ENCODE measurements at places on chromosomes 6 and 20. TPM values are rescaled to one million over a fixed set of nuclear protein-coding genes. Genes with fewer than 3 reads are reported as not detected.

C20orf141 gene
- not detected for polyA plus RNA-seq

VIP gene
- polyA plus RNA-seq: 125 TPM

OR2H1 gene
- not detected for polyA plus RNA-seq

LY6G6C gene
- not detected for polyA plus RNA-seq

BANF2 gene
- polyA plus RNA-seq: not detected

DACT2 gene
- 0.54 TPM for polyA plus RNA-seq

APOM gene
- polyA plus RNA-seq: 8.9 TPM

DNA sequence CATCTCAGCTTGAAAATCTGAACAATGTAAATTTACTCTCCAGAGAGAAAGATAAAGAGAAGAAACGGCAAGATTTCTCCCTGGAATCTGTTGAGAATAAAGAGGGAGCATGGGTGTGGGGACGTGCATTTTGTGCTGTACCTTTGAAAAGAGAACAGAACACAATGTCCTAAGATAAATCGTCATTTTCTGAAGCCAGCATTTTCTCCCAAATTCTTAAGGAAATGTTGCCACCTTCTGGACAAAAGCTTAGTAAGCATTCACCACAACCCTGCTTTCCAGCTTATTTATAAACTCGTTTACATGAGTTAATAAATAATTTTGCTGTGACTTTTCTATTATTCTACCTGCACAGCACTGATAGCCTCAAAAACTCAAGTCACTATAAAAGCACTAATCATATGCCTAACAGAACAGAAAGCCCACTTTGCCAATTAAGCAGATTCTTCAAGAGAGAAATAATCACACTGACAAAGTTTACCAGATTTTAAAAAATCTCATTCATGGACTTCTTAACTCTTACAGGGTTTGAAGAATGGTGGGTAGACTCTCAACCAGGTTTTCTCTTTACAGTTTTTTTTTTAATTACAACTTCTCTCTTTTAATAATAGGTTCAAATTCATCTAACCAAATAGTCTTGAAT lies 155.8 kb downstream of the MBOAT1 start:
- H3K27me3 ChIP-seq: no peaks in the 10 kb centered on the region
- H3K36me3 ChIP-seq: no peaks in the 10 kb centered on the region
- H3K4me1 ChIP-seq: no peaks in the 10 kb centered on the region

- H3K36me3 ChIP-seq: no peaks in the 10 kb centered on the region
- H3K27me3 ChIP-seq: no peaks in the 10 kb centered on the region
- H3K4me3 ChIP-seq: no peak overlapping the region
- peak overlapping the region; percentile 90 for H3K27ac ChIP-seq
- peaks cover 6% of the 10 kb centered on the region for H3K4me1 ChIP-seq
- no peak for DNase-seq
Measured at GRCh38 chr6:32941214-32941768, 463 bp upstream of the HLA-DMB start.

- H3K36me3 ChIP-seq: no peaks in the 10 kb centered on the region
- H3K27ac ChIP-seq: no peak overlapping the region
- DNase-seq: no peak
- no peak overlapping the region for H3K4me3 ChIP-seq
- no peaks in the 10 kb centered on the region for H3K27me3 ChIP-seq
Measured at GRCh38 chr6:40887079-40887791, 151.8 kb downstream of the UNC5CL start.

DNA sequence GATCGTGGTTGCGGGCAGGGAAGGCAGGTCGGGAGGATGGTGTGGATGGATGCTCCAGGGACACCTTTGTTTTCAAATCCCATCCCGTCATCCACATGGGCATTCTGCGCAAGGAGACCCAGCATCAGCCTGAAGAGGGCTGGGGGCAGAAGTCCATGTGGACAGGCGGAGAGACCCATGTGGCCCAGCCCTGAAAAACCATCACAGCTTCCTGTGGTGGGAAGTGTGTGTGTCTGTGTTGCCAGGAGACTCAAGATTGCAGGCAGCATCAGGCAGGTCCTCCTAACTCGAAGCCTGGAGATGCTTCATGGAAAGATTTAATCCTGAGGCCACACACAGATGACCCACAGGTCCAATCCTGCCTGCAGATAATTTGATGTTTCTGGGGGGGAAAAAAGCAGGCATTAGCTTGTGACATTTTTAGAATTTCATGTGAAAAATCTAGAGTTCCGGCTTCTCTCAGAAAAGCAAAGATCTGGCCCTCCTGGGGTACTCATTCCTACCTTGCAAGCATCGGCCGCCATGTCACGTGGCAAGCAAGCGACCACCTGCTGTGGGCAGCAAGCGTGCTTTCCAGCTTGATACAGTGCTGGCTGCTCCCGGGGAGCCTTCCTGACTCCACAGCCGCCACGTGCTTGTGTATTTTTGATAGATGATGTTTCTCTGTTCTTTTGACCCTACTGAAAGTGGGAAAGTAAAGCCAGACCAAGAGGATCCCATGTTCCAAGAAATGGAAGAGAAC lies 25.8 kb downstream of the BCAS4 start:
- H3K36me3 ChIP-seq: no peaks in the 10 kb centered on the region
- H3K27ac ChIP-seq: no peak overlapping the region
- no peaks in the 10 kb centered on the region for H3K27me3 ChIP-seq

GRCh38 chr20:43911066-43911465 lies 3.6 kb upstream of the TOX2 start:
- H3K36me3 ChIP-seq: no peaks in the 10 kb centered on the region
- no peak for DNase-seq
- no peak overlapping the region for H3K4me3 ChIP-seq
- no peak overlapping the region for H3K27ac ChIP-seq
- peaks cover 5% of the 10 kb centered on the region for H3K27me3 ChIP-seq
- no peaks in the 10 kb centered on the region for H3K4me1 ChIP-seq

DNA sequence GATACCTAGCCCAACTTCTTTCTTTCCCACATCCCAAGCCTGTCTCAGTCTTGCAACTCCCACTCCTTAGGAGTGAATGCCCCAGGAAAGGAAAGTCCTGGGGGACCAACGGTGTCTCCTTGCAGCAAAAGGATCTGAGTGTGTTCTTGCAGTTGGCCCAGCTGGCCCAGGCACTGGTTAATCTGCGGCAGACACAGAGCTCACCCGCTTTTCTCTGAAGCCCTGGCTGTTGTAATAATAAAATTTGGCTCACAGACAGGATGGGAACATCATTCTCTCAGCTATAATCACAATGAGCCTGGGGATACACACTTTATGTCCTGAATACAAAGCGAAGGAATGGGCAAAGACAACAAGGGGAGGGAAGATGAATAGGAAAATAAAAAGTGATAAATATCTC lies 287.0 kb upstream of the PRND start:
- no peaks in the 10 kb centered on the region for H3K4me1 ChIP-seq
- H3K36me3 ChIP-seq: no peaks in the 10 kb centered on the region
- H3K27me3 ChIP-seq: no peaks in the 10 kb centered on the region

DNA sequence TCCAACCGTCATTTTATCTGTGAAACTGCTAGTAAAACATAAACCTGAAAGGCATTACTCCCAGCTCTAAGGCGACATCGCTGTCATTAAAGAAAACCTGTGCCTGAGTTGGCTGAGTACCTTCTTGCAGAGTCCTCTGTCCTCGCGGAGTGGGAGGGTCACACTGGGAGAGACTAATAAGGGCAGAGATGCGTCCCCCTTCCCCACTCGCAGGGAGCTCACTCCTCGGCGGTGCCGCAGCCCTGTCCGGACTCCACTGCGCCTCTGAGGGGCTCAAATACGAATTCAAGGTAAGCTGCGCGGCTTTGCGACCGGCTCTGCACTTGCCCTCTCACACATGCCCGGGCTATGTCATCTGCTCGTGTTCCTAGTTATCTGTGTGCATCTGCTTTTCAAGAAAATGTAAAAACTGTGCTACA lies at the start of gene COL19A1:
COL19A1 (plus strand) TSS at position 206 of the 419 bp plus-strand sequence. CDS start 13,012 bp downstream, outside the sequence.
- H3K4me3 ChIP-seq: peak within 1 kb of the TSS; percentile 50
- no peaks in the 10 kb centered on the region for H3K4me1 ChIP-seq
- H3K27ac ChIP-seq: no peak within 1 kb of the TSS
- no peaks in the 10 kb centered on the region for H3K27me3 ChIP-seq
- DNase-seq: peak; percentile 64

DNA sequence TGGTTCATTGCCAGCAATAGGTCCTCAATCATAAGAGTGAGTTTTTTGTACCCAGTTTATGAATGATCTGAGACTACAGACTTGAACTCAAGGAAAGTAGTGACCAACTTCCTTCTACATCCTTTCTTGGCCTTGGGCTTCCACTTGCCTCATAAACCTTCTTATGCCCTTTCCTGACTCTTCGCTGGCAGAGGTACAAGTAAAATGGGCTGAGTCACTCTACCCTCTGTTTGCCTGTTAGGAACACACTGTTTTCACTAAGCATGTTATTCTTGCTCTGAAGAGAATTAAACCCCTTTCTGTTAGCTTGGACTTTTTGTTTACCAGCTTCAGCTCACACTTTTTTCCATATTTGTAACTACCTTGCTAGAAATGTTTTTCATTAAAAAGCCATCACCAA lies 74.4 kb downstream of the PKHD1 start:
- H3K36me3 ChIP-seq: no peaks in the 10 kb centered on the region
- H3K27me3 ChIP-seq: no peaks in the 10 kb centered on the region

GRCh38 chr20:23624324-23624691 lies 13.4 kb downstream of the CST3 start:
- H3K27ac ChIP-seq: no peak overlapping the region
- H3K4me3 ChIP-seq: no peak overlapping the region
- peak; percentile 35 for DNase-seq
- no peaks in the 10 kb centered on the region for H3K36me3 ChIP-seq
- H3K27me3 ChIP-seq: no peaks in the 10 kb centered on the region

DNA sequence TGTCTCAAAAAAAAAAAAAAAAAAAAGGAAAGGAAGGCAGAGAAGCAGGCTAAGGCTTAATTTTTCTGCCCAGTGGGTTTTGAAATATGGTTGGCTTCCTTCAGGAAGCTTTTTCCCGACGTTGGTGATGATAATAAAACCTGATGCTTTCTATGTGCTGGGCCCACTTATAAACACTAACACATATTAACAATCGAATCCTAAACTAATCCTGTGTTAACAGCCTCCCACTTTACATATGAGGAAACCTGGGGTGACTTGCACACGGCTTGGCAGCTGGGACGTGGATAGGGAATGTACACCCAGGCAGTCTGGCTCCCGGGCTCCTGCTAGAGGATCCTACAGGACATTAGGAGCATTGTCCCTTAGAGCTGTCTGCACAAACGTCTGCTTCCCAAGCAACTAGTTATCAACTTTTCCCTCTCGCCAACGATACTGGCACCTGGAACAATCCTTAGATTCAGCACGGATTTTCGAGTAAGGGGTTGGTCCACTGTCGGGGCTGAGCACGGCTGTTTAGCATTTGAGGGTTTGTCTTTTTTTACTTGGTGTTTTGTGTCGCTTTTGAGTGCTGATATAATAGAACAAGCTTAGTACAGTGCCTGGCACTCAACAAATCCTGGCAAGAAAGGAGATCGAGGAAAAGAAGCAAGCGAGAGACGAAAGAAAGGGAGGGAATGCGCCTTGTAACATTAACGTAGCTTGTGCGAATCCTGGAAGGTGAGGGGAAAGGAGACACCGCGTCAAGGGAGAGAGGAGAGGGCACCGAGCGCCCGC lies 622 bp upstream of the KIZ start:
- H3K36me3 ChIP-seq: no peaks in the 10 kb centered on the region
- DNase-seq: peak; percentile 68
- H3K4me3 ChIP-seq: peak overlapping the region; percentile 3
- H3K4me1 ChIP-seq: no peaks in the 10 kb centered on the region
- H3K27me3 ChIP-seq: no peaks in the 10 kb centered on the region

DNA sequence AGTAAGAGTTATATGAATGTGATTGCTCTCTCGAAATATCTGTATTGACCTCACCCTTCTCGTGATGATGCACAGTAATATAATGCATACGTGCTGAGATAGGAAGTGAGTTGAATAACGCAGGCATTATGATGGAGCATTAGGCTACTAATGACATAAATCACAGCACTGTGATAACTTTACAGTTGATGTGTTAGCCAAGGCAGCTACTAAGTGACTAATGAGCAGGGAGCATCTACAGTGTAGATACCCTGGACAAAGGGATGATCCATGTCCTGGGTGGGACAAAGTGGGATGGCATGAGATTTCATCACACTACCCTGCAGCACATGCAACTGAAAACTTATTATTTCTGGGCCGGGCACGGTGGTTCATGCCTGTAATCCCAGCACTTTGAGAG lies 68.4 kb downstream of the HDGFL1 start:
- DNase-seq: no peak
- H3K4me3 ChIP-seq: no peak overlapping the region
- H3K36me3 ChIP-seq: no peaks in the 10 kb centered on the region
- H3K27ac ChIP-seq: no peak overlapping the region

GRCh38 chr6:15249371-15250019 lies 3.6 kb downstream of the JARID2 start:
- H3K27me3 ChIP-seq: no peaks in the 10 kb centered on the region
- H3K4me1 ChIP-seq: peaks cover 8% of the 10 kb centered on the region
- peak overlapping the region; percentile 88 for H3K27ac ChIP-seq
- H3K4me3 ChIP-seq: peak overlapping the region; percentile 67
- no peak for DNase-seq

DNA sequence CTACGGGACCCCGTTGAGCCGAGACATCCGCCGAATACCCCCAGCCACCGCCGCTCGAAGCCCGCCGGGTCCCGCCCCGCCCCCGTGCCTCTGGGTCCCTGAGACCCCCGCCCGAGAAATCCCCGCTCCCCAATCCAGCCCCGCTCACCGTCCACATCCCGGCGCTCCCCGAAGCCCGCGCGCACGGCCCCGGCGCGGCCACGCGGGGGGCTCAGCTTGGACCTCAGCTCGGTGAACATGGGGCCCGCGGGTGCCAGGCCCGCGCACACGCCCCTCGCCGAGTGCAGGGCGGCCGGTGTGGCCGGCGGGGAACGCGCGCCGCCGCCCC lies 249 bp downstream of the SAMD10 start:
- H3K27ac ChIP-seq: peak overlapping the region; percentile 61
- H3K27me3 ChIP-seq: no peaks in the 10 kb centered on the region
- DNase-seq: no peak
- H3K36me3 ChIP-seq: peaks cover 2% of the 10 kb centered on the region
- peak overlapping the region; percentile 55 for H3K4me3 ChIP-seq

DNA sequence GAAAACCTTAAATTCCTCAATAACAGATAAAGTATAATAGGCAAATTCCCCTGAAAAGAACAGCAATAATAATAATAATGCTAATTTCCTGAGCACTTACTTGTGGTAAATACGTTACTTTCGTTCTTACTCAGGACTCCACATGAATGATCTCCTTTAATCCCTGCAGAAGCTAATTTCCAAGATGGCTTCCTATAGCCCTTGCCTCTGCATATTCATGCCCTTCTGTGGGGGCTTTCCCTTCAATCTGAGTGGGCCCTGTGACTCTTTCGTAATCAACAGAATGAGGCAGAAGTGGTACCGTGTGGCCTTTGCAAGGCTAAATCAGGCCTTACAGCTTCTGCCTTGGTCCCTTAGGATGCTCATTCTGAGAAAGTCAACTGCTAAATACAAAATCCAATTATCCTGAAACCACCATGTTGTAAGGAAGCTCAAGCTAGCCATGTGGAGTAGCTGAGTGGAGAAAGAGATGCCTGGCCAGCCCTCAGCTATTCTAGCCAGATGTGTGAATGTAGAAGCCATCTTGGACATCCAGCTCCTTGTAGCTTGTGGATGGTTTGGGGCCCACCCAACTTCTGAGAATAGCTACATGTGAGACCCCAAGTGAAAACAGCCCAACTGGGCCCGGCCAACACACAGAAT lies 50.5 kb downstream of the MCUR1 start:
- no peak for DNase-seq
- H3K27ac ChIP-seq: no peak overlapping the region
- H3K4me3 ChIP-seq: no peak overlapping the region
- H3K27me3 ChIP-seq: no peaks in the 10 kb centered on the region
- H3K4me1 ChIP-seq: no peaks in the 10 kb centered on the region
- H3K36me3 ChIP-seq: no peaks in the 10 kb centered on the region

All from small intestine (tissue), 16 donors.